Stimulated activated CD4-positive, alpha-beta T cell treated with anti-CD3 and anti-CD28 coated beads, Interleukin-4, amount 100 ng/mL, for 1 hour (primary cell): ENCODE measurements at places on chromosomes 3 and 15.

DNA sequence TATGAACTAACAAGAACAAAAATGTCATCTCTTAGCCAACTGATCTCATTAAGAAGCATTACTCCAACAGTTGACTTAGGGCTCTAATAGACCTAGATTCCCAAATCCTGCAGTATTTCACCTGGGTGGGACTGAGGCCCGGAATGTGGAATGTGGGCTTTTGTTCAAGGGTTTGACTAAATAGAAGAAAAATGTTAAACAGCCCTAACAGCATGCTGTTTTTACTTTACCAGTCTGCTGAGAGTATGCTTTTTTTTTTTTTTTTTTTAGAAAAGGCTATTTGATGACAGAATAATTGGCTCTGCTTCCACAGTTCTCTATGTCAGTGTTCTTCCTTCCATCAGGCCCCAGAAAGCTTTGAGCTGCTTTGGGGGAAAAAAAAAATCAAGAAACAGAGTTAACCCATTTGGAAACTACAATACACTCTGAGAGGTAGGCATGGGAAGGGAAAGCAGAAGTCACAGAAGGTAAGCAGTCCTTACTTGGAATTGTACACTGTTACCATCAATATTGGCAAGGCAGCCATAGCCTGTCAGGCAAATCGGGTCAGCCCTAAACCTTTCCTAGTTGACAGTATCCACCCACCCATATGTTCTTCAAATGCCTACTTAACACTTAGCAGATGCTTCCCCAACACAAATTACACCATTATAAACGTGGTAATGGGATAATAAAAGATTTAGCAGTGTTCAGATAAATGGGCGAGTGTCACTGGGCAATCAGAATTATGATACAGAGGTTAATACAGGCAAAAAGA, 224.2 kb downstream of the CNTN3 start:
- no peak for DNase-seq

DNA sequence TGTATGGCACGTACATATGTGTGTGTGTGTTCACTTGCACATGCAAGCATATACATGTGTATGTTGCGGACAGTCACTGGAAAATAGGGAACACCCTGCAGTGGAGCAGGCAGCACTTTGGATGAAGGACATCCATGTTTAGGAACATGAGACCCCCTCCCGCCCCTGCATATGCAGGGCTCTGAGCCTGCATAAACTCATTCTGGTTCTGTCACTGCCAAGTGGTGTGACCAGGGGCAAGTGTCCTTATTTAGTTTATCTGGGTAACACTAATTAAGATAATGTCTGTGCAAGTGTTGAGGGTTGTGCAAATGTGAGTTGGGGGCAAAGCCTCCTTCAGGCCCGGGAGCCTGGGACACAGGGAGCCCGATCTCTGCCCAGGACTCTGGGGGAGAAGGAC, 105.7 kb downstream of the CORO2B start:
- no peak for DNase-seq

GRCh38 chr3:46477756-46478155, 13.1 kb upstream of the LTF start:
- no peak for DNase-seq

DNA sequence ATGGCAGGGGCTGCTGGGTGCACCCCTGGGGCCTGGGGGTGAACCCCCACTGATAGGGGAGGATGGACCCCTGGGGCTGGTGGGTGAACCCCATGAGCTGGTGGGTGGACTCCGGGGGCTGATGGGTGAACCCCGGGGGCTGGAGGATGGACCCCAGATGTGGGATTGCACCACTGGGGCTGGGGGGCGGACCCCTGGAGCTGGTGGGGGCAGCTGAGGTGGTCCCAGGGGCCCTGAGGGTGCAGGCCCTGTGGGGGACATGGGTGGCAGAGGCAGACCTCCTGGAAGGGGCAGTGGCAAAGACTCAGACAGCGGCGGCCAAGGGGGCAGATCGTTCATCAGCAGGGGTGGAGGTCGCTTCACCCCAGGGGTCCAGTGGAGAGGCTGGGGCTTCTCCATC, 17.4 kb upstream of the TXNRD3 start:
- no peak for DNase-seq

DNA sequence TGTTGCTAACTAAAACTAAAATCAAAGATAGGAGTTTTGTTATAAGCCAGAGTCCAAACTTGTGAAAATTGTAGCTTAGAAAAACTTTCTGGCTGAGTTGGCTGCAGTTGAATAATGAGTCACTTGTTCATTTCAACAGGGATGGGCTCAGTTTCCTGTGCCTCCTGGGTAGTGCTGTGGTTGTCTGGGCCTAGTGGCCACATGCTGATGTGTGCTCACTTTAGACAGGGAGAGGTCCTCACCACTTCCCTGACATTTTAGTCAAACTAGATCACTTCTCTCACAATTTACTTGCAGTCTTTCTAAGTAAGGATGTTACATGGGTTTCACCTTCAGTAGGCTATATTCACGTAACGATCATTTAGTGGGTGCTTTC, 6.3 kb upstream of the UBE2Q2 start:
- no peak for DNase-seq

DNA sequence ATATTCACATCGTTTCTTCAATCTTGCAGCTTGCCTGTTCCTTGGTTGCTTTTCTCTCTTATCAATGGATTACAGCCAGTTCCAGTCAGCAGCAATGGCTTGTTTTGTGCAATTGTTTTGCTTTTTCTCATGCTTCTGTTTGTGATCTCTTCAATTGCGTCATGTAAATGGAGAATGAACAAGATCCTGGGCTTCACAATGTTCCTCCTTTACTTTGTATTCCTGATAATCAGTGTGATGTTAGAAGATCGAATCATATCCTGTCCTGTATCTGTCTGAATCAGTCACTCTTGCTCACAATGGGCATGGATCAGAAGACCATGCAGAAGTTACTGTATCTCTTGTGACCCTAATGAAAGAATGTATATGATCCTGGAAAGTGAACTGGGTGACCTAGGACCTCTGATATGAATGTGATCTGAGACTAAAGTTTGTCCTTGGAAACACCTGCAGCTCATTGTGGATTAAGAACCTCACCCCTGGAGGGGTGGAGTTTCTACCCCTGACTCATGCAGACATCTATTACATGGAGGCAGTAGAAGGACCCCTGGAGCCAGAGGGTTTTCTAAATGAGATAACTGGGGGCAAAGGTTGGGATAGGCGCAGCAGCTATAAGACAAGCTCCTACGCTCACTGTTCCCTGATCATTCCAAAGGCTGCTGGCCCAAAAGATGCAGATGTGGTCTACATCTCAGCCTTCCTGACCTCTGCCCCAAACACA, 32.2 kb downstream of the SLC24A1 start:
- no peak for DNase-seq

- no peak for DNase-seq
Observed at GRCh38 chr3:121793078-121793477, 41.8 kb downstream of the IQCB1 start.

- no peak for DNase-seq
Observed at GRCh38 chr15:93414576-93415231, 325.7 kb upstream of the RGMA start.

- DNase-seq: no peak
Observed at GRCh38 chr3:44825264-44825925, 36.3 kb upstream of the TMEM42 start.

GRCh38 chr3:150996731-150997130, 24.2 kb upstream of the CLRN1 start:
- no peak for DNase-seq

- DNase-seq: no peak
Observed at GRCh38 chr15:61051569-61052031, 177.5 kb downstream of the RORA start.

GRCh38 chr15:31223478-31224350, 102.9 kb upstream of the KLF13 start:
- no peak for DNase-seq

DNA sequence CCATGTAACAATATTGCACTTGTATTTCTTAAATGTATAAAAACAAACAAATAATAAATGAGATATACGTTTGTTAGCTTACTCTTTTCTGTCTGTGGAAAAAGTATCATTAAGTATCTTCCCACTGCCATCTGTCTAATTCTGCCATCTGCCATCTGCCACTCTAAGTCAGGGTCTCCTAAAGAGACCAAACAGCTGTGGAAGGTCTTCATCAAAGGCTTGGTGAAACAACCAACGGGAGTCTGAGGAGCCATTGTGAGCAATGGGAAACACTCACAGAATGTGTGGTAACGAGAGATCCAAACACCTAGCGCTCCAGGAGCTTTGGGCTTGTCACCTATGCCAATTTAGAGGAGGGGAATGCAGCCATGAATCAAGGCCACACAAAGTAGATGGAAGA, 28.7 kb upstream of the PFN2 start:
- no peak for DNase-seq

- DNase-seq: no peak
Observed at GRCh38 chr3:39142067-39142466, 11.3 kb downstream of the CSRNP1 start.

- no peak for DNase-seq
Observed at GRCh38 chr15:27762471-27762870, 336.6 kb downstream of the OCA2 start.

- no peak for DNase-seq
Observed at GRCh38 chr15:101038327-101039003, 119.3 kb downstream of the LRRK1 start.

- no peak for DNase-seq
Observed at GRCh38 chr3:103786296-103786695, 1351.5 kb downstream of the ZPLD1 start.

DNA sequence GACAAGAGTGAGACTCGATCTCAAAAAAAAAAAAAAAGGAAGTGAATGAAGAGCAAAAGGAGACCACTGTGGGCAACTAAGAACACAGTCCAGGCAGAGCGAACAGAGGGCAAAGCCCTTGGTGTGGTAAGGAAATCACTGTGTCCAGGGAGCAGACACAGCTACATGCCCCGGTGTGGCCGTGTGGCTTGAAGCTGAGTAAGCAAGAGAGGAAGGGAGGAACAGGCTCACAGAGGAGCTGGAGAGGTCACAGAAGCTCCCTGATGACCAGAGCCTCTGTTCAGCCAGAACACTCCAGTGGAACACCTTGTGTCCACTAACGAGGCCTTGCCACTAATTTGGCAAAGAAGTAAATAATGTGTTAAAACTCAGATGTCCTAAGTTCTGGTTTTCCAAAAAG, 60.6 kb upstream of the GATA2 start:
- DNase-seq: no peak

DNA sequence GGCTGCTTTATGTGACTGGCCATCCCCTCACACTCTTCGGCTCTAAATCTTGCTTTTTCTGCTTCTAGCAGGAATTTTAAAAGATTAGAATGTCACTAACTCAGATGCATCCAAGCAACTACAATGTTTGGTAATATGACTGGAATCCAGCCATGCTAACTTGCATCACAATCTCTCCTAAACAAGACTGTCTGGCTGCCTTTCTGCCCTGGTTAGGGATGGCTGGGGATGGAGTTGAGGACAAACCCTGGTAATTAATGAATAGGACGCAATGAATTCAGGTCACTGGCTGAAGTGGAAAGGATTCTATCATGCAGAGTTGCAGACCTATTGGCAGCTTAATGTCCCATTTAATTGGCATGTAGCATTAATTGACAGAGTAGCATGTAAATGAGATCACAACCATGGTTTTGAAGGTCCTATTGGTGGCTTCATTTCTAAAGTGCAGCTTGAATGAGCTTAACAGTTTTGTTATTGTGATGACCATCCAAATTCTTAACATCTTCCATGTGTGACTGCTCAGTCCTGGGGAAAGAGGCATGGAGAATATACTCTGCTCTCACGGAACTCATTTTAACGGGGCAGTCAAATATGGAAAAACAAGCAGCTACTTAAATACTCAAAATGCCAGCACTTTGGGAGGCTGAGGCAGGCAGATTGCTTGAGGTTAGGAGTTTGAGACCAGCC, 21.7 kb downstream of the NMNAT3 start:
- no peak for DNase-seq

GRCh38 chr15:43330780-43331087, 361 bp upstream of the LCMT2 start:
- DNase-seq: no peak

DNA sequence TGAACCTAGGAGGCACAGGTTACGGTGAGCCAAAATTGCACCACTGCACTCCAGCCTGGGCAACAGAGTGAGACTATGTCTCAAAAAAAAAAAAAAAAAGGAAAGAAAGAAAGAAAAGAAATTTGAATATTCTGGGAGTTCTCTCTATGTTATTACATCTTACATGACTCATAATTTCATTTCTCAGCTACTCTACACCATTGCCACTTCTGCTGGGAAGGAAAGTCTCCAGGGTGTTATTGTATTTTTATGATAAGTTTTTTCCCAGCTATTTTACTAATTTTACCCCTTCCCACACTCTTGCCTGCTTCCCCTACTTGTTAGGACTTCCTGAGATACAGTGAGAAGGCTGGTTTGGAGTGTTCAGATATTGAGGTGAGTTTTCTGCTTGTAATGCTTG, 69.7 kb upstream of the UMPS start:
- DNase-seq: no peak

DNA sequence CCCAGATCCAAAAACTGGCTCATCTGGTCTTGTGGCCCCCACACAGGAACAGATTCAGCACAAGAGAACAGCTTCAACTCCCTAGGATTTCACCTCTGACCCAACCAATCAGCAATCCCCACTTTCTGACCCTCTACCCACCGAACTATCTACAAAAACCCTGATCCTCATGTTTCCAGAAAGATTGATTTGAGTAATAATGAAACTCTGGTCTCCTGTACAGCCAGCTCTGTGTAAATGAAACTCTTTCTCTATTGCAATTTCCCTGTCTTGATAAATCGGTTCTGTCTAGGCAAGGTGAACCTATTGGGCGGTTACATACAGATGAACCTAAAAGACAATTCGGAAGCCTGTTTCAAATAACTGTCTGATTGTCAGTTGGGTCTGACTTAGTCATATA, 847.6 kb upstream of the ALCAM start:
- no peak for DNase-seq

DNA sequence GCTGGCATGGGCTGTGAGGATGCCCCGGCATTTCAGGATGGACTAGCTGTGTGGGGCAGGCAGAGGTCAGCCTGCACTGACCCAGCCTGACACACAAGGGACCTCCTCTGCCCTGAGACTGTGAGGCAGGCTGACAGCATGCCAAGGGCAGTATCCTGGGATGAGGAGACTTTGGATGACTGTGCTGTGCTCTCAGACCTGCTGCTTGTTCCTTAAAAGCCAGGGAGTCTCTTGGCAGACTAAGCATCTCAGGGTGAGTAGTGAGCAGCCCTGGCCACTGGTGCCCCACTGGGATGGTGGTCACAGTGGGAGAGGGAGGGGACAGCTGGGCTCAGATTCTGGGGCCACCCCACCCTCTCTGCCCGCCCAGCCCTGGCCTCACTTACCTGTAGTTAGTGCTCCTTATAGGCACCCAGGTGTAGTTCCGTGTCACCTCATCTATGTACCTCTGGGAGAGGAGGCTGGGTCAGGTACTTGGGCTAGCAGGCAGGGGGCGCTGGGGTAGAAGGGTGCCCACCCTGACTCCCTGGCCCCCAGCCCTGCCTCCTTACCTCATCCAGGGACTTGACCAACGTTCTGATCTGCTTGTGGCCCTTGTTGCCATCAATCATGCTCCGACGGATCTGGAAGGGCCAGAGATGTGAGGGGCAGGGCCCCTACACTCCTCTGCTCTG, 16.1 kb upstream of the TMEM115 start:
- no peak for DNase-seq

GRCh38 chr3:156151824-156152428, 31.5 kb downstream of the KCNAB1 start:
- DNase-seq: peak; percentile 54
